ENCODE measurements at places on chromosomes 5 and 9.

DNA sequence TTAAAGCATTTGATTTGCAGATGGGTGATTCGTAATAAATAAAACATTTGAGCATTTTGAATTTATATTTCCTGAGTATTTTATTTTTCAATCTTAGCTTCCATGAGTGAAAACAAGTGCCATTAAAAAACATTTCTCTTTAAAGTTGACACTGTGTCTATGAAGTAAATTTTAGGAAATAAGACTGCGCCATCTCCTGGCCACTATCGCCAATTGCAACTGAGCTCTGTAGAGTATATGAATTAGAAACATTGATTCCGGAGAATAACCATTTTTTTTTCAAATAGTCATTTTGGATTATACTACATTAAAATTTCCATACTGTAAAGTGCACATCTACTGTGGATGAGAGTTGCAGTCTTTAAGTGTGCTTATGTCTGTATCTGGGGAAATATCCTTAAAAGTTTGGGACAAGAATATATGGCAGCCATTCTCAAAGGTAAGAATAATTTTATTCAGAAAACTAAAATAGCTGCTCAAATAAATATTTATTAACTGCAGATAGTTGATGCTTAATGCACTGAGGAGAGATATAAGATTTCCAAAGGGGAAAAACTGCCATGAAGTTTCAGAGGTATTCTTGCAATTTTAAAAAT lies 5.9 kb downstream of the DMRTA1 start:
- DNase-seq, result peak; percentile 74

- no peak for DNase-seq
Measured at GRCh38 chr5:6700685-6701355, 12.4 kb upstream of the TENT4A start.

- peak; percentile 17 for DNase-seq
Measured at GRCh38 chr5:17732351-17732923, 98.2 kb downstream of the TAF11L14 start.

DNA sequence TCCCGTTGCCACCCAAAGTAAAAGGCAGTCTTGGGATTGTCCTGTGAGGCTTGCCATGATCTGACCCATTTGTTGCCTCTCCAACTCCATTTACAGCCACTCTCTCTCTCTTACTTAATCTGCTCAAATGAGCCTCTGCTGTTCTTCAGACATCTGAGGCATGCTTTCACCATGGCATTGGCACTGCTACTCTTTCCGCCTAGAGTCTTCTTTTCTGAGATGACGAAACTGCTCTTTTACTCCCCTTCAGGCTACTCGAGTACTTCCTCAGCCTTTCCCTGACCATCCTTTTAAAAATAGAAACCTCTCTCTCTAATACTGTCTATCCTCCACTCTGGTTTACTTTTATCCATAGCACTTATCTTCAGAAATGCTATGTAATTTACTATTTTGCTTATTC lies 9.0 kb downstream of the FOCAD start:
- no peak for DNase-seq

DNA sequence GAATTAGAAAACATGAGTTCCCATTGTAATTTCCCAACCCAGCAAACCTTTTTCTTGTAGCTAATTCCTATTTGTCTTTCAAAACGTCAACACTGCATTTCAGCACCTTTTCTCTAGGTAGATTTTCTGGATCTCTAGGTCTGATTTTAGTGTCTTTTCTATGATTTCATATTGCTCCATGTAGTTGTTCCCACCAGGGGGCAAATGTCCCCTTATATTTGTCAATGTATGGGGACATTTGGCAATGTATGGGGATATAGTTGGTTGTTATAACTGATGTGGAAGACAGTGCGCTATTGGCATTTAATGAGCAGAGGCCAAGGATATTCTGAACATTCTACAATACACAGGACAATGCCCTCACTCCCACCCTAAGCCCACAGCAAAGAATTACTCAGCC lies 273.9 kb upstream of the ADRA1B start:
- DNase-seq, result no peak

DNA sequence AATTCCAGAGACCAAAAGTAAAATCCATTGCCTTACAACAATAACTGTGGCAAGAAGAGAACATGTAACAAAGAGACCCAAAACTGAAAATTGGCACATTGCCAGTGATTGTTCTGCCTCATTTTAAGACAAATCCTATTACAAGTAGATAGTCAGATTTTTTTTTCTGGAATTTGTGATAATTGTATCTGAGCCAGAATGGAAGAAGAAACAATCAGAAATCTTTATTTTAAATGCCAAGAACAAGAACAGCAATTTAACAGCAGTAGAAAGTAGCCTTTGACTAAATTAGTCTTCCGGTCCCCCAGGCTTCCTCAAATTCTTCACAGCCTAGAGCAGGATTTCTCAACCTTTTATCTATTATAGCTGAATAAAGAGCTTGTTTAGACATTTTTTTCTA lies 106.7 kb upstream of the PTPN3 start:
- peak; percentile 23 for DNase-seq

GRCh38 chr9:20683351-20684034 lies 566 bp upstream of the FOCAD start:
- no peak for DNase-seq

DNA sequence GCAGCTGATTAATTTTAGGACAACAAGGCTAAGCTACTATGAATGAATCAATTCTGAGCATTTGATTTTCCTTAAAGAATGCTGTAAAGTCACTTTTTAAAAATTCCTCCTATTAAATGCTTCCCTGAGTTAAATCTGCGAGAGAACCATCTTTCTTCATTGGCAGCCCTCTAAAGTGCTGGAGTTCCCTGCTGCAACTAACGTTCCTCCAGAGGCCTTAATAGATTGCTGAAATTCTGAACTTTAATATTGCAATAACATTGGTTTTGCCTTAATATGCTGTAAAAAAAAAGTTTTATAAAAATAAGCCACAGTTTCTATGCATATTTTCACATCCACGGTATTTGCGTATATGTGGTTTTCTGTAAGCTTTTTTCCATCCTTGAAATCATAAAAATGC lies 298.0 kb upstream of the PIK3R1 start:
- no peak for DNase-seq

DNA sequence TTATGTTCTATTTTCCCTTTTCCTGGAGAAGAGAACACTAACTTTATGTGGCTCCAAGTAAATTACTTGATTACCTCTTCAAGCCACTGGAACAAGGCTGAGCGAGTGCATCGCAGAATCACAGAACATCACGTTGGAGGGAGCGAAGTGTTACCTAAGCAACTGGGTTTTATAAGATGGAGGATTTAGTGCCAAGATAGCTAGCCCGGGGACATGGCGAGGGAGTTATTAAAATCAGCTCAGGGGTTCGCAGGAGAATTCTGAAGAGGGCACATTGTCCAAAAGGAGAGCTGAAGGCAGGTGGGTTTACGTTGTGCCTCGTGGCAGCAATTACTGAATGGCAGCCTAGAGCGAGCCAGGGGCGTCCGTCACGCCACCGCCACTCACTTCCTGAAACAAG lies 563.2 kb upstream of the ADAMTS16 start:
- peak; percentile 28 for DNase-seq

DNA sequence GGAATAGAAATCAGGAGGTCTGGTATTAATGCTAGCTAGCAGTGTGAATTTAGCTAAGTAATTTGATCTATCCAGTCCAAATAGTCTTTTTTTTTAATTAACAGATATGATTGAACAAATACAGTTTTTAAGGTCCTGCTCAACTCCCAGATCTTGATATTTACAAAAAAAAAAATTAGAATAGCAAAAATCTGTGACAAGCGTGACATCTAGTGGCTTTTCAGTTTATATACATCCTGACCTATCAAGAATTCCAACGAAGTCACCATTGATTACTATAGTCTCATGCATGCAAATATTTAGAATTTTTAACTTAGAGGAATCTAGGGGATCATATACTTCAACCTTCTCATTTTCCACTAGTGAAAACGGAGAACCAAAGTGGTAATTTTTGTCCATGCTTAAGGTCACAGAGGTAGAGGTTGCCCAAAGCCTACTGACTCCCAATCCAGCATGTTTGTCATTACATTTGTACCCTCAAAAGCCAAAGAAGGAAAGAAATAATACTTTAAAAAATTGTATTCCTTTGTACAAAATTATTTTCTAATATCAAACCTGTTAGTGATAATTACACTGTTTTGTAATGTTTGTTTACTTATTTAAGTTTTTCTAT lies 17.6 kb upstream of the TARS1 start:
- peak; percentile 56 for DNase-seq

DNA sequence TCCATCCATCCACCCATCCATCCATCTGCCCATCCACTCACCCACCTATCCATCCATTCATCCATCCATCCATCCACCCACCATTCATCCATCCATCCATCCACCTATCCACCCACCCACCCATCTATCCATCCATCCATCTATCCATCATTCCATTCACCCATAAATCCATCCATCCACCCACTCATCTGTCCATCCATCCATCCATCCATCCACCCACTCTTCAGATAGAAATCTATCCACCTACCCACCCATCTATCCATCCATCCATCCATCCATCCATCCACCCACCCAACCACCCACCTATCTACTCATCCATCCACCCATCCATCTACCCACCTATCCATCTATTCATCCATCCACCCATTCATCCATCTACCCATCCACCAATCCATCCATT lies 35.0 kb upstream of the SLC6A19 start:
- no peak for DNase-seq

- no peak for DNase-seq
Measured at GRCh38 chr5:10018201-10019069, 231.3 kb downstream of the ATPSCKMT start.

DNA sequence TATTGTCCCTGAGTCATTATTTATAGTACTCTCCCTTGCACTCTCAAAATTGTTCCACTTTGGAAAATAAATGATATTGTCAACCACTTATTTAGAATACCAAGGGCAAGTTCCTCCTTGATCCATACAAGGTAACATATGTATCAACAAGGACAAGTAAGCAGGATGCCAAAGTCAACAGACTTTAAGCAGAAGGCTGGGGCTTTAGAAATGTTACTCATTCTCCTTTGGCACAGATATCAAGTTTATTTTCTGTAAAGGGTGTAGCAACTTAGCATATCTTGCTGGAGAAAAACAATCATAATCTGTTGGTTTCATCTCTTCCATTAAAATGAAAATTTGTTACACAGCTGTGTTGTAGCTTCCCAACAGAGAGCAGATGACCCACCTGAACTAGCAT lies 248.7 kb upstream of the SLC30A5 start:
- DNase-seq, result no peak

DNA sequence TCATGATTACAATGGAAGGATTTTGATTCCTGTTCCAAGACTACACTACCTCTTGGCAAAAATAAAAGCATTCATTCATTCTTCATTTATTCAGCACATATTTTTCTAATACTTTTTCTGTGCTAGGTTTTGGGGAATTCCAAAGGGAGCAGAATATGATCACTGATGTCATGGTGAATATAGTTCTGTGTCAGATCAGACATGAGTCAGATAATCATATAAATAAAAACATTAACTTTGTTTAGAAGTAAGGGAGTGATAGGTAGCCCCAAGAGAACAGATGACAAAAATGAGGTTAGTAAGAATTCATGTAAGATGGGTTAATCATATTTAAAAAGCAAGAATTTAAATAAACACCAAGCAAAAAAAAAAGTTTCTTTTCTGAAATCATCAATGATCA lies 94.1 kb upstream of the RANBP6 start:
- no peak for DNase-seq

DNA sequence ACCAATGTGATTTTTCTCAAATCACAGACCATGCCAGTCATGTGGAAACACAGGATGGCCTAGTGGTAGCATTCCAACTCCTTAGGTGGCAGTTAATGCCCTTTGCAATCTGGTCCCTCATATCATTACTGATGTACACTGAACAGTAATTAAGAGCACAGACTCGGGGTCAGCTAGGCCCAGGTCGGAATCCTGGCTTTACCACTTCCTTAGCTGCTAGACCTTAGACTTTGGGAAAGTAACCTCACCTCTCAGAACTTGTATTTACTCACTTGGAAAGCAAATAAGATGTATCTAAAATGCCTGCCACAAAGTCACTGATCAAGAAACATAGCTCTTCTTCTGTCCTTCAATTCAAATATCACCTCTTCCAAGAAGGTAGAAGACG lies 112.8 kb downstream of the MAPKAP1 start:
- DNase-seq, result no peak

GRCh38 chr5:109645707-109646192 lies 44.0 kb upstream of the MAN2A1 start:
- peak; percentile 87 for DNase-seq

DNA sequence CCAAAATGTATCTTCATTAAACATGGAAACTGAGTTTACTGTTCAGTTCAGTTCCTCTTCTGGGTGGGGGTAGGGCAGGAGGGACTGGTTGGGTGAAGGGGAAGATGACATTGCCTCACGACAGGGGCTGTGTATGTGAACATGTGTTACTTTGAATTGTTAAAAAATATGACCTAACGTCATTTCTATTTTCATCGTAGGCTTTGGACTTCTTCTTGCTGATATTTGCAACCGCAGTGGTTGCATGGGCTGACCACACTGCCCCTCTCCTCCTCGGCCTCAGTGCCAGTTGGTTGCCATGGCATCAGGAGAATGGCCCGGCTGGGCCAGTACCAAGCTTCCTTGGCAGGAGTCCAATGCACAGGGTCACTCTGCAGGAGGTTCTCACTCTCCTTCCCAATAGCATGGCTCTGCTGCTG lies 41.5 kb downstream of the HACD4 start:
- DNase-seq, result no peak

DNA sequence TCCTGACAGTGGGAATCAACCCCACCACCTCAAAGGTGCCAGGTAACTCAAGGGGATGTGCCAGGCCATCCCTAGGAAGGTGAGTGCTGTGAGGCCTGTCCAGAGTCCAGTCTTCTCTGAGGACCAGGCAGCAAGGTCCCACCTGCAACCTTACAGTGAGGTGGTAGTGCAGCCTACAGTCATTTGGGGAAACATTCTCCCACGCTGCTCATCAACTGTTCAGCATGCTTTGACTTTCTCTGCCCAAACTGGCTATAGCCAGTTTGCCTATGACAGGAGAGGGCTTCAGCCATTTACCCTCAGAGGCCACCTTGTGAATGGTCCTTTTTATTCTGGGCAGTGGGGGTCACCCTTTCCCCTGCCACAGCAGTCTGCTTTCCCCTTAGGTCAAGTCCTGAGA lies 81.9 kb downstream of the ATPSCKMT start:
- DNase-seq, result no peak

DNA sequence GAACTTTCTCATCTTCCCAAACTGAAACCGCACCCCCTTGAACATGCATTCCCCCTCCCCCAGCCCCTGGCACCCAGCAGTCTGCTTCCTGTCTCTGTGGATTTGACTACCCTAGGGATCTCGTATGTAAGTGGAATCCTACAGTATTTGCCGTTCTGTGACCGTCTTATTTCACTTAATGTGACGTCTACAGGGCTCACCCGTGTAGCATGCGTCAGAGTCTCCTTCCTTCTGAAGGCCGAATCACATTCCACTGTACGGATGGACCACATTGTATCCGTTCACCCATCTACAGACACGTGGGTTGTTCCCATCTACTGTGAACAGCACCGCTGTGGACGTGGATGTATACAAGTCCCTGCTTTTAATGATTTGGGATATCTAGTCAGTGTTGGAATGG lies 4.5 kb downstream of the PRRX2 start:
- DNase-seq, result no peak

DNA sequence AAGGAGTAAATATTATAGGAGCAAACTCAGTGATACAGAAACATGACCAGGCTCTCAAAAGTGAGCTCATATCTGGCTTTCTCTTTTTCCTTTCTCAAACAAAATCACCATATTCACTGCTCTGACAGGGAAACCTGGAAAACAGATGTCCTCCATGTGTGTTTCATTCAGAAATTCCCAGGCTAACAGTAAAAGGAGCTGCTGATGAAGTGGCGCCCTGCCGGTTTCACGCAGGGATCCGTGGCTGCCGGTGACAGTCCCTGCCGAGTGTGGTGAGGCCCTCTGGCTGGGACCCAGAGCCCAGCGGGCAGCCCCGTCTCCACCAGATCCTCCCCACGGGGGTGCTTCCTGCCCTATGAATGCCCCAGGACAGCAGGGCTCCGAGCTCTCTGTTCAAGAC lies 208.1 kb downstream of the GNA14 start:
- DNase-seq, result peak; percentile 73

Measured in eye (tissue), 1 donor.